ENCODE measurements at places on chromosomes 5 and 9.

DNA sequence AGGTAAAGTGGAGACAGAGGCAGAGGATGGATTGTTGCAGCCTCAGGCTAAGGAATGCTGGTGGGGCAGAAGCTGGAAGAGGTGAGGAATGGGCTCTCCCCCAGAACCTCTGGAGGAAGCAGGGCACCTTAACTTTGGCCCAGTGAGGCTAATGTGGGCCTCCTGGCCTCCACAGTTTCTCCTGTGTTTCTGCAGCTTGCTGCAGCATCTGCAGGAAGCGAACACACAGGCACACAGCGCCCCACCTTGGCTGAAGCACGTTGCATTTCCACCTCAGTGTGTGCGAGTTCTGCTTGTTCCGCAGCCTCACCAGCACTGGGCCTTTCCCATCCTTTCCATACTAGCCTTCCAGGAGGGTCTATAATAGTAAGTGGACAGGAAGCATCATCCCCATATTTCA lies 27.2 kb upstream of the ASS1 start:
- no peak for DNase-seq

DNA sequence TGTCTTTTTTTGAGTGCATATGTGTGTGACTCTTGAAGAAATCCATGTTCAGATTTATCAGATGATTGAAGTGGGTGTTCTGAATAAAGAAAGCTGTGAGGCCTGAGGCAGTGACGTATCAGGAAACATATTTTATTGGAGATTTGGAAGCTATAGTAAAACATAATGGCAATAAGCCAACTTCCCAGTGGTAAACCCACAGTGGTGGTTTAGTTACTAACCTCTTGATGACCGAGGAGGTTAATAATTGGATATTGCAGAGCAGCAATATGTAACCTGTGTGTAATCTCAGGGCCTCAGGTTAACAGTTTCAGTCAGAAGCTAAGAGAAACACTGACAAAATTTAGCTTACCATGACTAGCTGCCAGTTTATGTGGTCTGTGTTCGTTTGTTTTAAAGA lies 6.9 kb downstream of the RGMB start:
- no peak for DNase-seq

DNA sequence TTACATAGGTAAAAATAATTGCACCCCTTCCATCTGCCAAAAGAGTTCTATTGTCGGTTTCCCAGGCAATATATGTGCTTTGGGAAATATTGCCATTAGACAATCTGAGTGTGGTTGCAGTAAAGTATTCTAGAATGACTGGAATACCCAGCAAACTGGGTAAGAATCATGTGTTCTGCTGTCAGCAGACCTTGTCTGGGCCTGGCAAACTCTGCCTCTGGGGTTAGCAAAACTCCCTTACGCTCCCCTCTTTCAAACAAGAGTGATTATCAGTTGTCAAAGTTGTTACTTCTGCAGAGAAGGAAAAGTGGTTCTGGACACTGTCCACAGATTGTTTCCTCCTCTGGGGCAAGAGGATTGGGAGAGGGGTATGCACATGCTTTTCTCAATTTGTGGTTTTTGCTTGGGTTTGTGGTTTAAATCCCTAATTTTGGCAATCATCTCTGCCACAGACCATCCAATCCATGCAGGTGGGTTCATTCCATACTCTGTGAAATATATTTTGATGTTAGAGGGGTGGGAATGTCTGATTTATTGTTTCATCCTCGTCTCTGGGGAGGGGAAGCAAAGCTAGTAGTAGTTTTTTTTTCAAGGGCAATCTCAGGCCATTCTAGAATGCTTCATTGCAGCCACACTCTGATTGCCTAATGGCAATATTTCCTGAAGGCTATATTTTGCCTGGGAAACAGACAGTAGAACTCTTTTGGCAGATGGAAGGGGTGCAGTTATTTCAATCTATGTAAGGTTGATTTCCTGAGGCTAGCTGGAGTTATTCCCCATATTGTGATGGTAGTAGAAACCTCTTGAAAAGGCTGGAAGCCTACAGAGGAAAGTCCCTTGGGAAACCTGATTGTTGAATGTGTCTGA lies 24.0 kb upstream of the TNFSF15 start:
- DNase-seq, result no peak

DNA sequence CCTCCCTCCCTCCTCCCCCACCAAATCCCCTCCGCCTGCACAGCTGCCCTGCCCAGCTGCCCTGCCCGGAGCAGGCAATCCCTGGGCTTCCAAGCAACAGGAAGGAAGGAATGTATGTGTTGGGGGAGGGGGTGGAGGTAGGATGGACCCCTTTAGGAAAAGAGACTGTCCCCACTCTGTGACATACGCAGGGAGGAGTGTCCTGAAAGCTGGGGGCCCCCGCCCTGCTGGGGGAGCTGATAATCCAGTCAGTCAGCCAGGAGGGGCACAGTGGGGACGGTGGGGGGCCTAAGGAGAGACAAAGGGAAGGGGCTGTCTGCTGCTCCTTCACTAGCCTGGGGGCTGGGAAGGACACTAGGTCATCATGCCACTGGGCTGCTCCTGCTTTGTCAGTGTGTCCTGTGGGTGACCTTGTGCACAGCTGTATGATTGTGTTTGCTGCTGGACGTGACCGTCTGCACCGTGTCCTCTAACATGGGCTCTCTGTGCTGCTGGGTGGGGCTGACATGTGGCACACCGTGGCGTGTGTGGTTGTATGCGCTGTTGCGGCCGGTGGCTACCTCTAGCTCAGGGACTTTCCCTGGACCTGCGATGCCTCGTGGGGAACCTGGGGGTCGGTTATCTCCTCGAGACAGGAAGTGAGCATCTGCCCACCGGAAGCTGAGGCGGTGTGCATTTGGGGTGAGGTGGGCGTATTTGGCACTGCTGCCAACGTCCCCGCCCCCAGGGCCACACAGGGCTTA lies 3.0 kb downstream of the N4BP3 start:
- no peak for DNase-seq

- no peak for DNase-seq
These were observed 250.9 kb upstream of the DAB2 start for GRCh38 chr5:39675676-39676075.

DNA sequence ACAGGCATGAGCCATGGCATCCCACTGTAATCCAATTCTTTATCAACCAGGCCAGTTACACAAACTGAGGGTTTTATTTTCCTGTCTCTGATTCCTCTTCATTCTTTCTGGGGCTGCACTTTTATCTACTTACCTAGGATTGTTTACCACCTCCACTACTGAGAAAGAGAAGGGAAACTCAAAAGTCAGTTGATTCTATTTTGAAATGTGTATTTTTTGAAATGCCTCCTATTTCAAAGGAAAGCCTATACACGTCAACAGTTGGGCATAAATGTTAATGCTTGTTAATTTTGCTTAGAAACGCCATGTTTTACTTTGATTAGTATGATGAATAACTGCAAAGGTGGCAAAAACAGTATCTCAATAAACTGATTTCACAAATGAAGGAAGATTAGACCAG lies 92.5 kb downstream of the MLLT3 start:
- no peak for DNase-seq

DNA sequence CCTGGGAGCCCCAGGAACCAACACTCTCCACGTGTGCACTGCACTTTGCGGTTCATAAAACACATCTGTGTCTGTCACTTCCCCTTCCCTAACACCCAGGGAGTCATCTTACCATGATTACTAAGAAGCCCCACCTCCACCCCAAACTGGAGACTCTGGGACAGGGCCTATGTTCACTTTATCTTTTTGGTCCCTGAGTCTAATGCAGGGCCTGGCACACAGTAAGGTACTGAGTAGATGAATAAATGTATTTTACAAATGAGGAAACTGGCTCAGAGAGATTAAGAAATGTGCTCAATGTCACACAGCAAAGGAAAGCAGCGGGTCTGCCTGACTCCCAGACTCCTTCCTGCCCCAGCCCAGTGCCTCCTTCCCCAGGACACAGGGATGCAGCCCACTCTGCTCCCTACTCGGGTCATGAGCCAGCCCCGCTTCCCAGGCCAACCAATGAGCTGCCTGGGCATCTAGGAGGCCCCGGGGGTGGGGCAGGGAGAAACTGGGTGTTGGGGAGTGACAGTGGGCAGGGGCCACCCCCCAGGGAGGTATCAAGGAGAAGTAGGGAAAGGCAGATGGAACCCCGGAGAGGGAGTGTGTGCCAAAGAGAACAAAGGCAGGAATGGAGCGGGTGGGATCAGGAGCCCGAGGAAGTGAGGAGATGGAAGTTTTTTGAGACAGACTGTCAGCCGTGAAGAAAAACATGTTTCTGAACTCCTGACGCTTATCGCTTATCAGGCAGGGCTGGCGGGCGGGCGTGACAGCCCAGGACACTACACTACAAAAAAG lies 30.5 kb downstream of the SHB start:
- DNase-seq, result no peak

DNA sequence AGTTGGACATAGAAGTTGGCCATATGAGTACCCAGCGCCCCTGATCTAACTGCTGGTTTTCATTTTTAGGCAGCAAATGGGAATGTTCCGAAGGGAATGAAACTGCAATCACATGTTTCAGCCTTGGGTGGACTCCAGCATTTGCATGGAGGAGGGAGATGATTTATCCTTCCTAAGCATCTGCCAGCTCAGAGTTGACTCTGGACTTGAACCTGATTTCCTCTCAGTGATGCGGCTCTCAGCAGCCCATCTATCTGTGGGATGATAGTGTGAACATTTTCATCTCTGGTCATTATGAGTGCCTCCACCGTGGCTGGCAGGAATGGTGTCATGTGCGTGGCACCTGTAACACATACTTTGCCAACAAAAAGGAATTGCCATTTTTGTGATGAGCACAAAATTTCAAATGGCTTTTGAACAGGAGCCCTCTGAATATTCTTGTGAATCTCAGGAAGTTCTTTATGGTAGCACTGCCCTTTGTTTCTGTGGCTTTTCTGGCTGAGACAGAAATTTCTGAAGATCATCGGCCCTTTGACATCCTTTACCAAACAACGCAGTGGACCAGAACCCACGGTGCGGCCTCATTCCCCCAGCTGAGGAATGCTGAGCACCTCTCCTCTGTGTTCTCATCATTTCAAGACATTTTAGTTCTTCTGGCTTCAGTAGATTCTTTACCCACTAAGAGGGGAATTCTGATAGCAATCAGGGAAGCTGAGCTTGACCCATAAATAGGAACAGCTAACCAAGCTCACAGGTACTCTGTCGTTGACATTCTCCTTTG lies 28.5 kb downstream of the FUBP3 start:
- no peak for DNase-seq

DNA sequence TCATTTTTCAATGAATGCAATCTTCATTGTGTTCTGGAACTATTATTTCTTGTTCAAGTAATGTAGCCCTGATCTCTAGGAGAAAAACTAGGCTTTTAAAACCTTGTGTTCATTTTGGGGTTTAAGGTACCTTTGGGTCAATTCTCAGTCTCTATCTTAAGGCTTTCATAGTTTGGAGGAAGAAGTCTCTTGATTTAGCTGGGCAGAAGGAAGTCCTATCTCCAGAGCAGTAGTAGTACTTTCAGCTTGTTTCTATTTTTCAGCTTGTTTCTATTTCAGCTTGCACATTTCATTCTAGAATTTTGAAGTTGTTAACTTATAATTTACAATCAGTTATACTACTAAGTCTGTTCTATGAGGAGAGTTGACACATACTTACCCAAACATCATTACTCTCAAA lies 15.2 kb downstream of the CSNK1G3 start:
- DNase-seq, result no peak

- no peak for DNase-seq
These were observed 14.2 kb upstream of the VDAC1 start for GRCh38 chr5:134018986-134019316.

DNA sequence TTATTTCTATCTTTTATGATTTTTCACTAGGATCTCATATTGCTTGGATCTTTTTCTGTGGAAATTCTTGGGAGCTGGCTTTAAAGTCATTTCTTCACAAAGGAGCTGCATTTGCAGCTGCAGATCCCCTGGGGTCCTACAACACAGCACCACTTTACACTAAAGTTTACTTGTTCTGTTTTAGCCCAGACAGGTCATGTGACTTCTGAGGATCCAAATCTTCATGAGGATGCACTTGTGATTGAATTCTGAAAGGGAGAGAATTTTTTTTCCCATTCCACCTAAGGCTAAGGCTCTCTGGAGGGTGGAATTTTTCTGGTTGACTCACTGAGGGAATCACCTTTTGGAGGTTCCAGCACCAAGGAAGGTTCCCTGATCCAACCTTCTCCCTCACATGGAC lies 43.4 kb downstream of the ACOT12 start:
- DNase-seq, result no peak

- DNase-seq, result no peak
These were observed 14.3 kb upstream of the FREM1 start for GRCh38 chr9:14924230-14925219.

- DNase-seq, result no peak
These were observed 7.5 kb downstream of the RPS14 start for GRCh38 chr5:150441813-150442698.

GRCh38 chr5:57911438-57911837 lies 428.8 kb upstream of the ACTBL2 start:
- no peak for DNase-seq

- no peak for DNase-seq
These were observed 25.1 kb upstream of the RNF130 start for GRCh38 chr5:180096616-180097015.

DNA sequence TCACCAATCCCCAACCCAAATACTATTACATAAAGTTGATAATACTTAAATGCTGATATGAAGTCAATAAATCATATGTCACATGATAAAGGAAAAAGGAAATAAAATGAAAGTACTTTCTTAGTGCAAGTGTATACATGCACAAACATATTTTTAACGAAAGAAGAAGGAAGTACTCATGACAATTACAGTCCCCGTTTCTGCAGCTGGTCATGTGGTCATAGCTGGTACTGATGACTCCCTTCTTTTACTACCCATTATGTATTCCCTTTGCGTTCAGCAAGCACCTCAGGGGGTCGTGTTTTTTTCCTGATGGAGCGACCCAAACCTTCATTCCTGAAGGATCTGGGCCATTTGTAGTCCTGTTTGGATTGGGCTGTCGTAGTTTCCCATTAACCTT lies 27.3 kb downstream of the CENPP start:
- DNase-seq, result no peak

All from aorta (tissue), 5 donors.